ENCODE measurements at places on chromosomes 1 and 21.

- DNase-seq: no peak
These were observed 484.8 kb downstream of the PTPRC start for GRCh38 chr1:199123615-199124014.

DNA sequence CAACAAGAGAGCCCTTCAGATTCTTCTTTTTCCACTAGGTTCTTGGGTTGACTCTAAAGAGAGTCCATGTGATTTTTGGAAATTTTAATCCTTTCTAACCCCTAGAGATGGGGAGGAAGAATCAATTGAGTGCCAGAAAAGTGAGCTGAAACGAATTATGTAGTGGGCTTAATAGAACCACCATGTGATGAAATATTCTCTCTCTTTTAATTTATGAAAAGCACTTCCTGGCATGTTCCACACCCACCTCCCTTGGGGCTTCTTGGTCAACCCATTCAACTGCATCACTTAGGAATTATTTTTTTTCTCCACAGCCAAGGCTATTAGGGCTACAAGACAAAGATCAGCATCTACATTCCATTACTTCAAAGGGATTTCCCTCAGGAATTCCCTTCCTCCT lies 79.6 kb downstream of the ZC3H11B start:
- DNase-seq: no peak

- DNase-seq: no peak
These were observed 83.0 kb upstream of the AK4 start for GRCh38 chr1:65064981-65065380.

GRCh38 chr1:220579317-220579716 lies 51.4 kb downstream of the MARK1 start:
- no peak for DNase-seq

- no peak for DNase-seq
These were observed 295.3 kb downstream of the PTPRU start for GRCh38 chr1:29531596-29531995.

DNA sequence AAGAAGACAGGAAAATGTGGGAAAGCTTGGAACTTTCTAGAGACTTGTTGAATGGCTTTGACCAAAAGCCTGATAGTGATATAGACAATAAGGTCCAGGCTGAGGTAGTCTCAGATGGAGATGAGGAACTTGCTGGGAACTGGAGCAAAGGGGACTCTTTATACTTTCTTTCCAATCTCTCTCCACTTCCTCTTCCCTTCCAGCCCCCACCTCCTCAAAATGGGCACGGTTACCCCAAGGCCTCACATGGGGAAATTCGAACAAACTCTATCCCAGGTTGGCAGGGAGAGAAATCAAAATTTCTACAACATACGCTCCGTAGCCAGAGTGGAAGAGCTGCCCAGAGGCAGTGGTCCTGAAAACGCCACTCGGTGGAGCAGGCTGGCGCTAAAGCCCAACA lies 15.2 kb downstream of the PPT1 start:
- no peak for DNase-seq

DNA sequence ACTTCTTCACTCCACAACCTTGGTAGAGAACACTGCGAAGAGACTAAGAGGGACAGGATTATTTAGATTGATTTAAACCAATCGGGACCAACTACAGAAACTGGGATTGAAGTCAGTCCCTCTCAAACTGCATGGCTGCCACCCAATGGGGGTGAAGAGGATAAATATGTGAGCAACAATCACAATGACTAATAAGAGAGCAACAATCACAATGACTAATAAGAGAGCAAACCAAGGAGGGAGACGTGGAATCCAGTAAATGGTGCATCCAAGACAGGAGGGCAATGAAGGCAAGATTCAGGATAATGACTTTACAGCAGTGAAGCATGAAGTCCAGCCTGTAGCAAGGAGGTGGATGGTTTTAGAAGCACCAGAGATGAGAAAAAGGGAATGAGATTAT lies 322.8 kb downstream of the TTLL7 start:
- no peak for DNase-seq
